ENCODE measurements at places on chromosomes 12 and 14.

- no peak for DNase-seq
Observed at GRCh38 chr12:95549392-95550084, 1.7 kb downstream of the USP44 start.

DNA sequence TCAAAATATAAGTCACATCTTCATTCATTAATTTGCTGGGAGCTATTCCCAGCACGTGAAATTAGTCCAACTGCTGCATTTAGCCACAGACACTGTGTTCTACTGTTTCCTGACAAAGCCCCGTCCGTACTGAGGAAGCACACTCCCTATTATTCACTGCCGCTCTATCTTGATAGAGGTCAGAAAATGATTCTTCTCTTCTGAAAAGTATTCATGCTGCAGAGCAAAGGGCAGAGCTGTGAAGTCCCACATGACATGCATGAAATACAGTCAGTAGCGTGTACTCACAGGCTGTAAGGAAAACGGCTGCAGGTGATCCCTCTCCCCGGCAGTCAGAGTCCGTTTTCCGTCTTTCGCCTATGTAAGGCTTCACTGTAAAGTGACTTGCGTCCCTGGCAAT, 302.5 kb upstream of the FKBP4 start:
- DNase-seq: no peak

DNA sequence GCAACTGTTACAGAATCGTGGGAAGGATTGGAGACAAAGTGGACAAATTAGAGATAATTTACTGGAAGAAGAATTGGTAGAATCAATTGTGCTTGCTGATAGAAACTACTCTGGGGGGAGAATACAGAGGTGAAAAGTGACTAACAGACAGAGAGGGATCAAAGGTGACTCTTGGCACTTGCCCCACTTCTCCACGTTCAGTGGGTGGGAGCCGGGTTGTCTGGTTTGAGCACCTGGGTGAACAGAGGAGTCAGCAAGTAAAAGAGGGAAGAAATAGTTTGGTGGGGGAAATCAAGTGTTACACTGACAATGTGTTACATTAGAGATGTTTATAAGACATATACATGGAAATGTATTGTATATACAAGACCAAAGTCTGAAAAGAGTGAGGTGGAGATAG, 69.1 kb downstream of the PPP2R5E start:
- DNase-seq: no peak

- no peak for DNase-seq
Observed at GRCh38 chr12:112134731-112135130, 9.4 kb downstream of the TRAFD1 start.

DNA sequence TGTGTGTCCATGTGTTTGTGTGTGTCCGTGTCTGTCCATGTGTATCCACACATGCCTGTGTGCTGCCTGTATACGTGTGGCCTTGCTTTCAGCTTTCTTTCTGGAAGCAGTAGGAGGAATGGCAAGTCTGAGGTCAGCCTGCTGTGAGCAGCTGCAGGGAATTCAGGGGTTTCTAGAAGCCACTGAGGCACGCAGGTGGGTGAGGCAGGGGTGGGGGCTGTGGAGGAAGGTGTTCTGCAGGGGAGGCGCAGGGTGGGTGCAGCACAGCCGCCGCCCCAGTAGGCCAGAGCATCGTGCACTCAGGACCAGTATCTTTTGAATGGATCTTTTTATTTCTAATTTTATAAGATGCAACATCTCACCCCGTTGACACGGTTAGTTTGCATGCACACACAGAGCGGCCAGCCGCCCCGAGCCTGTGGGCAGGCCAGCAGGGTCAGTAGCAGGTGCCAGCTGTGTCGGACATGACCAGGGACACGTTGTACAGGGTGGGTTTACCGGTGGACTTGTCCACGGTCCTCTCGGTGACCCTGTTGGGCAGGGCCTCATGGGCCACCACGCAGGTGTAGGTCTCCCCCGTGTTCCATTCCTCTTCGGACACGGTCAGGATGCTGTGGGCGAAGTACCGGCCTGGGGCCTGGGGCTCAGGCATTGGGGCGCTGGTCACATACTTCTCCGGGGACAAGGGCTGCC, 327.7 kb downstream of the TMEM121 start:
- DNase-seq: no peak

- DNase-seq: no peak
Observed at GRCh38 chr12:1738446-1738845, 47.6 kb downstream of the ADIPOR2 start.

- DNase-seq: no peak
Observed at GRCh38 chr14:106390947-106391346, 864.6 kb downstream of the TMEM121 start.

DNA sequence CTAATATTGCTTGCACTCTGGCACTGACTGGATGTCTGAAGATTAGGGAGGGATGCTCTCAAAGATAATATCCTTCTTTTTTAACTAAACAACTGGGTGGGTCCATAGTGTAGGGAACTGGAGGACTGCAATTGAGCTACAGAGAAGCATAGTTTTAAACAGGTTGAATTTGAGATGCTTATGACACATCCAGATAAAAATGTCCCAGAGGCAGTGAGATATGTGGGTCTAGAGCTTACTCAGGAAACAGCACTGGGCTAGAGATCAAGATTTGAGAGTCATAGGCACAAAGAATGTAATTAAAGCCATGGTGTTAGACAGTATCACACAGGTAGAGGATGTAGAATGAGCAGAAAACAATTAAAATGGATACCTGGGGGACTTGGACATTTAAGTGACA, 198.4 kb downstream of the NELL2 start:
- DNase-seq: no peak

- no peak for DNase-seq
Observed at GRCh38 chr12:108299516-108299915, 39.6 kb downstream of the CMKLR1 start.

GRCh38 chr12:128551266-128551665, 272.5 kb downstream of the SLC15A4 start:
- DNase-seq: no peak

DNA sequence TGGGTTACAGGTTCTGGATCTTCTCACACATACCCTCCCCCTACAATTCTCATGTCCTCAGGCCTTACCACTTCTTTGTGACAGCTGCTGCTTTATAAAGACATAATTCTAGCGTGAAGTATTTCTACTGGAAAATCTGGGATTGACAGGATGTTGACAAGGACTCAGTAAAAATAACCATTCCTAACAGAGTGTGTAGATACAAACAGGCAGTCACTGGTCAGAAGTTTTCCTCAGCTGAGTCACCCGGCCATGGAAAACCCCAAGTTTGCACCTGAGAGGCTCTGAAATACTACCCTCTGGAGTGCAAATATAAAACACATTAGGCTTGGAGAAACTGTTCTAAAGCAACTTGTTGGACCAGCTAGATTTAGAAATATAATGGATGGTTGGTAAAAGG, 54.4 kb downstream of the SPPL3 start:
- no peak for DNase-seq

- no peak for DNase-seq
Observed at GRCh38 chr12:77161944-77162343, 96.6 kb upstream of the E2F7 start.

- DNase-seq: no peak
Observed at GRCh38 chr14:38255673-38256532, at the start of gene CLEC14A. TSS of gene CLEC14A (minus strand) at chr14:38256093. CDS start at chr14:38256022, 71 bp downstream.

DNA sequence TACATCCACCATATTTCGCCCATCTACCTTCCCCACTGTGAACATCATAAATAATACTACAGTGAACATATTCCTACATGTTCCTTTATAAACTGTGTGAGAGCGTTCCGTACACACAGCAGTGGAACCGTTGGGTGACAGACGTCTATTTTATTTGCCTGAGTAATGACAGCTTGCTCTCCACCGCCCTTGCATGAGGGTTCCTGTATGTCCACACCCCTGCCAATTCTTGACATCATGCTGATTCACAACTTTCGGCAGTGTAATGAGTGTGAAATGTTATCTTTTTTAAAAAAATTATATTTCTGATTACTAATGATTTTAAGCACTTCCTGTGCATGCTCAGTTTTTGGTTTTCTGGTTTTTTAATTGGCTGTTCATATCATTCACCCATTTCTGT, 4.3 kb upstream of the RAD52 start:
- DNase-seq: peak; percentile 28

GRCh38 chr12:30696486-30696885, 817 bp upstream of the IPO8 start:
- no peak for DNase-seq

- no peak for DNase-seq
Observed at GRCh38 chr14:85295318-85295717, 234.6 kb upstream of the FLRT2 start.

- no peak for DNase-seq
Observed at GRCh38 chr14:92770484-92770883, 22.1 kb upstream of the LGMN start.

- peak; percentile 32 for DNase-seq
Observed at GRCh38 chr12:48350249-48351021, at the start of gene ZNF641. TSS of gene ZNF641 (minus strand) at chr12:48350919. CDS start at chr12:48348090, 2,829 bp downstream.

DNA sequence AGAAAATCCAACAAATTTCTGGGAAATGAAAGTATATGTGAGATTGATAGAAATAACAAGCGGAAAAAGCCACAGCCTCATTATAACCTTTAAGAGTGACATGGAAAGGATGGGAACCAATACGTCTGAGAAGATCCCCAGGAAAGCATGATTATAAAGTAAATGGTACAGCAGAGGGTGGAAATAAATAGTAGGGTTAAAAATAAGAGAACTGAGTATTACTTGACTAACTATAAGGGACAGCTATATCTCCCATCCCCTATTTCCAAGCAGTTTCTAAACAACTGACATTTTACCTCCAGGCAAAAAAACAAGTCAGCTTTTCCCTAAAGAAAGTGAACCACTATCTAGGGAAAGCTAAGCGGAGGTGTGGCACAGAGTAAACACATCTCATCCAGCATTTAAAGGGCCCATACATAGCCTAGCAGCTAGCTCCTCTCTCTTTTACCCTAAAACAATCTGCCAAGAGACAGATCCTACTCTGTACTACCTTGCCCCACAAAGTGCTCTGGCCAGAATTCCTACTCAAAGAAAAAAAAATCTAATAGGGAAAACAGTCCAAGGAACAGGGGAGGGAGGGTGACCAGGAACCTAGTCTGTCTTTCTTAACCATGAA, 11.2 kb downstream of the OSBPL8 start:
- no peak for DNase-seq

DNA sequence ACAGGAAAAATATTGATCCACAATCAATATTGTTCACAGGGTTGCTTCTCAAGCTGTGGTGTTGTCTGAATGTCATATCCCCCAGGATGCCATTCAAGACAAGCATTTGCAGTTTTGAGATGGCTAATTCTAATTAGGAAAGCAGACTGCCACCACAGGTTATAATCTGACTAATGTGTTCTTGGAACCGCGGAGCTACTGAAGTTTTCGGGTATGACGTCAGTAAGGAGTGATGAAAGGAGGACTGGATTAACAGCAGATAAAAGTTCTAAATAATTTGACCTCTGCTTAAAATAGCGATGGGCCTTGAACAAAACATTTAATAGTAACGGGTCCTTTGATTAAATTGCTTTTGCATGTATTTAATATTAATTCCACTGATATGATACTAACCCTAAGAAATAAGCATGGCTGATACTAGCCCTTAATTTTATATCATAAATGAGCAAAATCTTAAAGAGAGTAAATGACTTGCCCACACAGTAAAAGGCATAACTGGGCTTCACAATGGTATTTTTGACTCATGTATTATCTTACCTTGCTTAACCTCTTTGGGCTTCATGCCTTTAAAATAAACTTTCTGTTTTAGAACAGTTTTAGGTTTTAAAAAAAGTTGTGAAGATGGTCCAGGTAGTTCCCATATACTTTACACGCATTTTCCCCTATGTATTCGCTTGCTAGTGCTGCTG, 50.3 kb downstream of the TSHR start:
- DNase-seq: no peak

GRCh38 chr12:81757731-81758365, 1.3 kb downstream of the PPFIA2 start:
- DNase-seq: no peak

- no peak for DNase-seq
Observed at GRCh38 chr14:99041141-99041819, 230.7 kb downstream of the BCL11B start.

DNA sequence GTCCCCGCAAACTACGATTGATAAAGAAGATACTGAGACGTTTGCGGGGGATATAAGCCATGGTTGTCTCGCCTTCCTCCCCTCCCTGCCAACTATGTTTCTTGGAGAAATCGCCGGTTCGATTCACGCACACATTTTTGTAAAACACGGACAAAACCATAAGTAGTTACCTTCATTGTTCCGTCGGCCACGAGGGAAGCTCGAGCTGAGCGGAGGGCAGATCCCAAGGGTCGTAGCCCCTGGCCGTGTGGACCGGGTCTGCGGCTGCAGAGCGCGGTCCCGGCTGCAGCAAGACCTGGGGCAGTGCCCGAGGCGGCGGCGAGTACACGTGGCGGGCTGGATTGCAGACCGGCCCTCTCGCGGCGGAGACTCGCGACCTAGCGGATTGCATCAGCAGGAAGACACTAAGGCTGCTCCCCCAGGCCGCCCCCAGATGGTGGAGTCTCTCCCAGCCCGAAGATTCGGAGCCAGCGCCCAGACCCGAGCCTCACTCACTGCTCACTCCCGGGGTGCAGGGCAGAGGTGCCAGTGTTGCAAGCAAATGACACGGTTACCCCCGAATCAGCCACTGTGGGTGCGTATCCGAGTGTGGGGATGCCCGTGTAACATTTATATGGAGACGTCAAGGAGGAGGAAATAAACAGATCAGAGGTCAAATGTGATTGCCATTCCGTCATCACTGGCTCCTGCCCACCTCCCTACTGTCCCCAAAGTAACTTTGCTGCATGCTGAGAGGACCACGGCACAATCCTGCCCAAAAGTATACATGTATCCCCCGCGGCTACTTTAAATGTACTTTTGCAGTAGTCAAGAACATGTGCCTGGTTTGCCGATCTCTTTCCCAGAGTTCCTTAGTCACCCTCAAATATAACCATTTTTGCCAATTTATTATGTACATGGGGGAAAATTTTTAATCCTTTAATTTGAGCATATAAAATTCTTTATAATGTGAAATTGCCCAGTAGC, at the start of gene BCAT1:
Gene BCAT1, minus strand, starts transcription at position 345 of the 966 bp plus-strand sequence. Its CDS starts 169 bp downstream, at position 176.
- DNase-seq: peak; percentile 86

- DNase-seq: no peak
Observed at GRCh38 chr12:51863933-51864832, 15.7 kb upstream of the FIGNL2 start.

GRCh38 chr12:122965321-122965751, 927 bp downstream of the ABCB9 start:
- no peak for DNase-seq

GRCh38 chr14:95132760-95133159, 24.6 kb downstream of the DICER1 start:
- no peak for DNase-seq

All from fibroblast of the conjunctiva (primary cell).